Natural killer cell (primary cell): ENCODE measurements at places on chromosomes 6 and 20. TPM values are rescaled to one million over a fixed set of nuclear protein-coding genes. Genes with fewer than 3 reads are reported as not detected.

- H3K4me1 ChIP-seq: peaks cover 3% of the 10 kb centered on the region
- H3K4me3 ChIP-seq: no peak overlapping the region
Observed at GRCh38 chr6:125839471-125839870, 48.7 kb downstream of the NCOA7 start.

HLA-DQA2 gene
- not detected for total RNA-seq

- peak; percentile 33 for DNase-seq
- no peaks in the 10 kb centered on the region for H3K36me3 ChIP-seq
- H3K27ac ChIP-seq: no peak overlapping the region
- H3K4me3 ChIP-seq: no peak overlapping the region
- no peaks in the 10 kb centered on the region for H3K4me1 ChIP-seq
- H3K27me3 ChIP-seq: no peaks in the 10 kb centered on the region
Observed at GRCh38 chr20:1685304-1686052, 27.9 kb upstream of the SIRPG start.

DNA sequence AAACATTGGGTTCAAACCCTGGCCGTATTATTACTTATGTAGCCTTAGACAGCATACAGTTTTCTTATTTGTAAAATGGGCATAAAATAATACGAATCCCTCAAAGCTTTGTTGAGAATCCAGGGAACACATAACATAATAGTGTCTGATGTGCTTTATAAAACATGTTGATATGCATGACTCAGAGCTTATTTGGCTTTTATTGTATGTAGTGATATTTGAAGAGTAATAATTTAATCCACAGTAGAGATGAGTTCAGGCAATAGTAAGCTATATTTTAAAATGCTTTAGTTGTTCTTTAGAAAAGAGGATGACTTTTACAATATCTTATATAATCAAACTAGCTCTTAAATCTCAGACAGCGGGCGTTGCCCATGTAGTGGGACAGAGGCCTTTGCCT is 176.4 kb downstream of the SIM1 start:
- no peaks in the 10 kb centered on the region for H3K4me1 ChIP-seq
- H3K27me3 ChIP-seq: peaks cover 7% of the 10 kb centered on the region
- no peak overlapping the region for H3K4me3 ChIP-seq
- no peak for DNase-seq
- H3K36me3 ChIP-seq: no peaks in the 10 kb centered on the region
- H3K27ac ChIP-seq: no peak overlapping the region

DNA sequence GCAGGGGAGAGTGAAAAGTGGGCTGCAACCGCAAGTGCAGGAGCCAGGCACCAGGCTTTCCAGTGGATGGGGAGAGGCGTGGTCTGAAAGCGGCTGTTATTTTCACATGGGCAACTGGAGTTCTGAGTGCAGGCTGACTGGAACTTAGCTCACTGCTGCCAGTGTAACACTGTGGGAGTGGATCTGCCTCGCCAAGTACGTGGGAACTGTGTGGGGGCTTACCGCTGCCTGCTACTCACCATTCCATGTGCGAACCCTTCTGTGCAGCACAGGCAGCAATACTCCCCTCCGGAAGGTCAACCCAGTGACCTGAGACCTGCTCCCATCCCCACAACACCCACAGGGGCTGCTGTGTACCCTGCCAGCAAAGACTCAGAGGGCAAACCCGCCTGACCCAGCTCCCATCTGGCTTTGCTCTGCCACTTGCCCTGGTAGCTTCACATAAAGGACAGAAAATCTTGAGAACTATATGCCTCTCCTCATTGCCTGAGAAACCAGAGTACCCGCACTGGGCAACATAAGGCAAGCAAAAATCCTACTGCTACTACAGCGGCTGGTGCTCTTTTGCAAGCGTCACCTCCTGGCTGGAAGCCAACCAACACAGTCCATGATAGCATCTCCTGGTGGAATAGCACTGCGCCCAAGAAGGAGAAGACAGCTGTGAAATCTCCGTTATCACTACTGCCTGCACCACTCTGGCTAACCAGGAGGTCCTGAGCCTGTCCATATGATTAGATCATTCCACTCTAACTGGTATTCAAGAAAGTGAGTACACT is 54.4 kb upstream of the SIRPG start:
- no peaks in the 10 kb centered on the region for H3K36me3 ChIP-seq
- H3K4me3 ChIP-seq: no peak overlapping the region
- H3K4me1 ChIP-seq: peaks cover 4% of the 10 kb centered on the region
- H3K27me3 ChIP-seq: no peaks in the 10 kb centered on the region

GRCh38 chr20:36861875-36862801 is 13.8 kb upstream of the TLDC2 start:
- H3K4me1 ChIP-seq: peaks cover 34% of the 10 kb centered on the region
- H3K4me3 ChIP-seq: peak overlapping the region; percentile 20
- no peaks in the 10 kb centered on the region for H3K36me3 ChIP-seq
- DNase-seq: no peak
- H3K27ac ChIP-seq: no peak overlapping the region

GRCh38 chr6:28943223-28943556 is 19.4 kb upstream of the TRIM27 start:
- DNase-seq: no peak
- no peaks in the 10 kb centered on the region for H3K36me3 ChIP-seq
- H3K4me3 ChIP-seq: peak overlapping the region; percentile 53
- H3K27ac ChIP-seq: no peak overlapping the region

DNA sequence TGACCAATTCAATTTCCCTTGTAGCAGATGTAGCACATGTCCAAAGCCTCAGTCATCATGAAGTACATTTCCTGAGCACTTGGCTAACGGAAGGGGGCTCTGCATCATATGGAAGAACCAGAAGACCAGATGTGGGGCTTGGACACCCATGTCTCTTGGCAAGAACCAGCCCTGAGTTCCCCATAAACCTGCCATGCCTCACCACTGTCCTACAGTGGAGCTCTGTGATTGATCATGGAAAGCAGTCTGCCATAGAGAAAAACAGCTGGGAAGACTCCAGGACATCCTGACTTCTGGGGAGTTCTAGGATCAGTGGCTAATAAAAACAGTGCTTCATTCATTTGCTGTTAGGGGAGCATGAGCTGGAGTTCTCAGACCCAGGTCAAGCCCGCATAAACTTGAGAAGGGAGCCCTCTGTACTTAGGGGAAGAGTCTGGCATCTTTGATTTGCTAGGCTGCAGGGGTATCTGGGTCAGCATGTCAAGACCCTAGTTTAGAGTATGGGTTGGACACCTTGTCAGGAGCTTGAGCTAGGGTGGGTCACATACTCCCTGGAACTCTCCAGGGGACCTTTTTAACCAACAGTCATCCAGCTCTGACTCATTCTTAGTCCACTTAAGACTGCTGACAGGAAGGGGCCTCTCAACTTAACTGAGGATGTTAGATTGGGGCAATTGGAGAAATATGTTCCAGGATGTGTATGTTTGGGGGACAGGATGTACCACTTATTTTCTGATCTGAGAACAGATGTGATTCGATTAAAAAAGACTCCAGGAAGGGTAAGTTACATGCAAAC is 26.3 kb upstream of the TRAM2 start:
- DNase-seq: no peak
- no peaks in the 10 kb centered on the region for H3K27me3 ChIP-seq
- H3K4me3 ChIP-seq: no peak overlapping the region
- no peaks in the 10 kb centered on the region for H3K36me3 ChIP-seq
- peaks cover under 1% of the 10 kb centered on the region for H3K4me1 ChIP-seq
- H3K27ac ChIP-seq: no peak overlapping the region
